ENCODE measurements at places on chromosomes 16 and 17.

- DNase-seq = peak; percentile 63
Measured at GRCh38 chr16:55810451-55810961, 22.4 kb downstream of the CES1 start.

GRCh38 chr17:38900978-38901656 is 24.3 kb upstream of the LASP1NB start:
- no peak for DNase-seq

DNA sequence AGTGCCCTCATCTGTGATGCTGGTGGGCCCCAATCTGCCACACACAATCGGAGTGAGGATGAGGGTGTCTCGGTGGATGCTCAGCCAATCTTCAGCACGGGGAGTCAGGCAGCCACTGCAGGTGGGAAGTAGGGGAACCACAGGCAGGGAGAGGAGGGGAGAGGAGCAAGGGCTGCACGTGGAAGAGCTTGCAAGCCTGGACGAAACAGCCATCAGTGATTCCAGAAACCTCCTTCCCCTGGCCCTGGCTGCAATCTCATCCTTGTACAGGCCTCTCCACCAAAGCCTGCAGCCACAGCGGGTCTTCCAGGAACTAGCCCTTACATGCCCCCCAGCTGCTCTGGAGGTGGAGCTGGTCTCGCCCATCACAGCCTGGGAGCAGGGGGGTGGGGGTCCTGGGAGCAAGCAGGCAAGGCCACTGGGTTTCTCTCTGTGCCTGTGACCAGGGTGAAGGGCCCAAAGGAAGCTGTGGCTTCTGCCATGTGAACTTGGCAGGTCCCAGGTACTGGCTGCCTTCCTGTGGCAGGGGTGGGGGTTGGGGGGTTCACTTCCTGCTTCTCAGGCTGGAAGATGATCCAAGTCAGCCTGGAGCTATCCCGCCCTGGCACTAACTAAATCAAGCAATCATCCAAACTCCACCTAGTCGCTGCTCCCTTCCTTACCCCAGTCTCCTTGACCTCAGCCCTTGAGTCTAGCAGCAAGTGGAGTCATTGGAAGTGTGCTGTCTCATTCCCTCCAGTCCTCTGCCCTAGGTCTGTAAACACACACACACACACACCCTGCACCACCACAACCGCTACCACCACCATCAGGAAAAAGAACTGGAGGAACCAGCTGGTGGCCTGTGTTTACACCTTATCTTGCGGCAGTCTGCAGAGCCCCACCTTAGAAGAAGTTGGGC is 29.4 kb upstream of the MLKL start:
- DNase-seq = no peak

DNA sequence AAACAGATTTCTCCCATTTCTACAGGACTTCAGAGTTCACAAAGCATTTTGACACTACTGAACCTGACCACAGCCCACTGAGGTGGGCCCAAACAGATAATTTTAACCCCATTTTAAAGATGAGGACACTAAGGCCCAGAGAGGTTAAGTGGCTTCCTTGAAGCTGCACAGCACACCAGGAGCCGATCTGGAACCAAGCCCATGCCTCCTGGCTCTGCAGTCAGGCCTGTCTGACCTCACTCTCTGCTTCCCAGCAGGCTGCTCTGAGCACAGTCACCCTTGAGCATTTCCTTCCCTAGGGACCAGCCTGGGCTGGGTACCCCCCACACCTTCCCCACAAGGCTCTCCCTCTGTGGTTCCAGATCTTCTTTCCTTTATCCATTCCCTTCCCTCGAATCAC is 252.2 kb downstream of the ENGASE start:
- DNase-seq = no peak

DNA sequence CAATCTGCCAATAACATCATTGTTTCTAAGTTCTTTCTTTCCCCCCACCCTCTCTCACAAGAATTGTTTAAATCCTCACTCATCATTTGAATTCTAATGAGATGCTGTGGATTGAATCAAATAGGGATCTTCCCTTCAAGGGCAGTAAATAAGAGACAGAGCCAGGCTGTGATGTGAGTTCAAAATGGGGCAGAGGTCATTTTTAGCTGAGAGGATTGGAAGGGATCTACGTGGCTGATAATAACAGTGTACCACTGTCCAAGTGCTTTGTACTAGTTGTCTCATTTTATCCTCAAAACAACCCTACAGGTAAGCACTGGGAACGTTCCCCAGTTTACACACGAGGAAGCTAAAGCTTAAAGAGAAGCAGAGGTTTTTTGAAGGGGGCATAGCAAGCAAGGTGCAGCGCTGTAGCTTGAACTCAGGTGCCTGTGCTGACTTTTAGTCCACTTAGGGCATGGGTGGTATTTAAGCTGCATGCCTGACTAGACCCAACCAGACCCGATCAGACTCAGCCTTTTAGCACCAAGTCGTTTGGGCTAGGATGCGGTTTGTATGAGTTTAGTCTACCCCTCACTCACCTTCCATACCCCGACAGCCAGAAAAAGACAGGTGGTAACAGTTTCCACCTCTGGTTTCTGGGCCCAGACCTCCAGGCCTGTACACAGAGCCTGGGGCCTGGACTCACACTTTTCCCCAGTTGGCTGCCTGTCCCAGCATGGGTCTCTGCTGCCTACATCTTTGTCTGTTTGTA is 39.2 kb upstream of the CCR7 start:
- DNase-seq = peak; percentile 53

DNA sequence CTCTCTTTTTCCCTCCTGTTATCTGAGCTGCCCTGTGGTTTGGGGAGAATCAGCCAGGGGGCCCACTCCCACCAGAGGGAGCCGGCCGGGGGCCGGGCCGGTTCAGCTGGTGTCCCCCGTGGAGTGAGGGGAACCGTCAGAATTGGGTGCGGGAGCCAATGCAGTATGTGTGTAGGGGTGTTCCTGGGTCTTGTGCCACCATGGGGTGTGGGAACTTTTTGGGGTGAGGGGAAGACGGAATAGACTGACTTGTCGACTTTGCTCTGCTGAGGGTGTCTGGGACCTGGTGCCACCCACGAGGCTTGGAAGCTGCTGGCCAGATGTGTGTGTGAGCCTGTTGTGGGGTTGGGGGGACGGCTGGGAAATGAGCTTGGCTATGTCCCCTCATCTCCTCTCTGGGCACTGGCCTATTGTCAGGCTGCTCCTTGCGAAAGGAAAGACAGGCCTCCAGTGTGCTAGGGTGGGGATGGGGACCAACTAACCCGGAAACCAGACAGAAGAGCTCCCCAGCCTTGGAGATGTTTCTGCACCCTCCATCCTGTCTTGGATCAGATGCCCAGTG is 9.9 kb downstream of the RARA start:
- no peak for DNase-seq

DNA sequence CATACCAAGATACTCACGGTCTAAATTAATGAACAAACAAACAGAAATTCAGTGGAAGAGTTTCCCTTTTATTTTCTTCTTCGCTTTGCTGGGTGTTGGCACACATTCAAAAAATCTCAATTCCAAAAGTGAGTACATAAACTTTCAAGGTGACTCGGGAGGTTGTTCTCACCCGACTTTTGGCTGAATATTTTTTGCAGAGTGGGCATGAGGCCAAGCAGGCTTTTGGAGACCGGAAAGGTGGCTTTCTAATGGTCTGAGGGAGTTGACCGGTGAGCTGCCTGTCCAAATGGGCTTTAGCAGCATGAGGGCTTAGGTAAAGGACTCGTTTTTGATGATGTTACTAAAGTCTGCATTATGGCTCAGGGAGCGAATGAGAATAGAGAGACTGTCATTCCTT is 318.7 kb downstream of the CPPED1 start:
- no peak for DNase-seq

- DNase-seq = peak; percentile 68
Measured at GRCh38 chr17:19771971-19772630, 24.0 kb upstream of the ALDH3A1 start.

DNA sequence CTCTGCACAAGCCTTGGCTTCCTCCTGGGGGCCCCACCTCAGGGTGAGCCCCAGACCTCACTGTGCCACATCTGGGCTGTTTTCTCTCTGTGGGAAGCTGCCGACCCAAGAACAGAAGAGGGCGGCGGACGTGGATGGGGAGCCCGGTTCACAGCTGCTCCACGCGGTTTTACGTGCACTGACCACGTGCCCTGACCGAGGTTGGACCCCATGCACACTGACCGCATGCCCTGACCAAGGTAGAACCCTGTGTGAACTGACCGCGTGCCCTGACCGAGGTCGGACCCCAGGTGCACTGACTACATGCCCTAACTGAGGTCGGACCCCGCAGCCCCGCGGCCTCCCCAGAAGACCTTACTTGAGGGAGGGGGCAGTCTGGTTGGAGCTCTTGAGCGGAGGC is 19.6 kb downstream of the CEP131 start:
- no peak for DNase-seq

Measured in osteocyte (in vitro differentiated cells).